T-helper 22 cell (primary cell): ENCODE measurements at places on chromosomes 2 and 18.

DNA sequence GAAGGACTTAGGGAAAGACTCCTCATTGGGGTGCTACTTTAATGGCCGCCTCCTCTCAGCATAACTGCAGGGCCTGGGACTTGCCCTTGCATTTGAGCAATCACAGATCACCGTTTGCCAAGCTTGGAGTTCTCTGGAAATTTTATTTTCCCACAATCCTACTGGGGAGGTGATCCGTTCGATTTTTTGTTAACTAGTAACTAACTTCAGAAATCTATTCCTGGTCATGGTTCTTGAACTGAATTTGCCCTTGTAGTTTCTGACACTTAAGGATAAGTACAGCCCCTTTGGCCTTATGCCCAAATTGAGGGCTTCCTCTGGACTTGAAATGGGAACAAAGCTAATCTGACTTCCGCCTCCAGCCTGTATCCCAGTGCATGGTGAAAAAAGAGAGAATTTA, 60.5 kb upstream of the ST3GAL5 start:
- DNase-seq = no peak

DNA sequence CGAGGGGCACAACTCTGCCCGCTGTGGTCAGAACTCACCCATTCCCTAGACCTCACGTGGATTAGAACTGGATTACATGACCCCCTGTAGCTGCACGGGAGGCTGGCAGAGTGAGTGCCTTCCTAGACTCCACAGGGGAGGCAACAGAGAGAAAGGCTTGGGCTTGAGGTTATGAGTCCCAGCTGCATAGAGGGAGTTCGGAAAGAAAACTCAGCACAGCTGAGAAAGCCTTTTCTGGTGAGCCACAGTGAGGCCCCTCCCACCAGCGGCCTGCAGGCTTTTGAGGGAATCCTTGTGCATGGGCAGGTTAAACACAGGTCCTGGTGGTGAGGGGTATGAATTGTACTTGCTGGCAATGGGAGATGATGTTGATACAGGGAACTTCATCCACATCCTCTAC, 217.3 kb downstream of the FHOD3 start:
- no peak for DNase-seq

DNA sequence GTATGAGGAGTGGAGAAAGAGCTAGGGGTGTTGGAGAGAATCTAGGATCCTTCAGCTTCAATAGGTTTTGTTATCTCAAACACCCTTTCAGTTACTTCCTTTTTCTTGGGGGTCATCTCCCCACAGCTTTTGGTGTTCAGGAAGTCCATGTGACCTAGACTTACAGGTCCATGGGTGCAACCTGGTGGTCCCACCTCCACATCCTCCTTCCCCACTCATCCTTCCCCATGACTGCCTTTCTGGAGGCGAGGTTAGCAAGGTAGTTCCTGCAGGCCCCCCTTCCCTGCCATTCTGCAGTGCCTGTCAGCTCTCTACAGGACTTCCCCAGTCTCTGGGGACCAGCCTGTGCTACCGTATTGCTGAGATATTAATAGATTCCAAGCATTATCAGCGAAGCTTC, 107.6 kb downstream of the TMEM17 start:
- DNase-seq = no peak

DNA sequence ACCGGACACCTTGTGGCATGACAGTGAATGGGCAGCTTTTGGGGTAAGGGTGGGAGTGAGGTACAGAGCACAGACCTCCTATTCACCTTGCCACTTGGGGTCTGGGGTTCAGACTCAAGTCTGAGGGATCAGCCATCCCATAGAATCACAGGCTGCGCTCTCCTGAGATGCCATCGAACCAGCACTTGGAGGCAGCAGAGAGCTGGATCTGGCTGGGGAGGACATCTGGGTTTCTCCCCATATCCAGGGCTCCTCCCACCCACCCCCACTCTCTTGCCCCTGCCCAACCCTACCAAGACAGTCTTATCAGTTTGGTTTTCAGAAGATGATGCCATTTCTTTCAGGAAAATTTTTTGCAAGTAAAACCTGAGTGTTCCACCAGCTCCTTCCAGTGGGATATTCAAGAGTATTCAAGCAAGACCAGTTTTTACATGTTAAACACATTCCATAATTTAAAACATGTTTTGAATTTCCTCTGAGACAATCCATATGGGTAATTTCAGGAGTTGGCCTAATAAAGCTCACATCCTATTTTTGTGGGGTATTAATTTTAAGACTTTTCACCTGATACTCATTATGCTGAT, 29.2 kb upstream of the TEX44 start:
- no peak for DNase-seq

GRCh38 chr2:218863021-218863520, 3.5 kb downstream of the WNT6 start:
- DNase-seq = no peak
